Activated CD4-positive, alpha-beta T cell treated with anti-CD3 and anti-CD28 coated beads for 36 hours (primary cell): ENCODE measurements at places on chromosomes 6 and 20.
A peak's percentile ranks its signal among the peaks of the same experiment; 100 is the strongest.

DNA sequence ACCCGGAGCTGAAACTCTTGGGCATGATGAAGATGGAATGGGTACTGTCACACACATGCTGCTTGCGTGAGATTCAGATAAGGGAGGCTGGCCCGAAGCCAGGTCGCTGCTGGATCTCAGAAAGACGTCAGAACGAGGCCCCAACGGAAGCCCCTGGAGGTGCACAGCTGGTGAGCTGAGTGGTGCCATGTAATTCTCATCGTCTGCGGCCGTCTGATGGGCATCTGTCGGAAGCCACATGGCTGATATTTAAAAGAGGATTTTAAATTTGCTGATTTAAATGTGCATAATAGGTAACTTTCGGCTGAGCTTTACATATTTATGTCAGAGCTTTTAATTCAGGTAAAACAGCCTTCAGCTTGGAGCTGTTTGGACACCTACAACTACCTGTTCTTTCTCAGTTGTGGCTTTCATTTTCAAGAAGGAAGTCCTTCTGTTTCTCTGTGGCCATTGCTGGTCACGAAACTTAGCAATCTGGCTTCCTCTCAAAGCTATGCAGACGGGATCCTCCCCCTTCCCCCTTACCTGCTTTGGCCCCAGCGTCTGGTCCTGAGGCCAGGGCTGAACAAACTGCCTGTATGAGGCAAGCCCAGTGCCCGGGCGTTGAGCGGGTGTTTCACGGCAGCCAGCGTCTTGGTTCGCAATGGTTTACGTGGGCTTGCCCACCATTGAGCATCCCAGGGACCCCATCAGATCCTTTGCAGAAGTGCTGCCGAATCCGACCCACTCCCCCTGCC is 9.2 kb downstream of the SLCO4A1 start:
- peak; percentile 90 for DNase-seq

DNA sequence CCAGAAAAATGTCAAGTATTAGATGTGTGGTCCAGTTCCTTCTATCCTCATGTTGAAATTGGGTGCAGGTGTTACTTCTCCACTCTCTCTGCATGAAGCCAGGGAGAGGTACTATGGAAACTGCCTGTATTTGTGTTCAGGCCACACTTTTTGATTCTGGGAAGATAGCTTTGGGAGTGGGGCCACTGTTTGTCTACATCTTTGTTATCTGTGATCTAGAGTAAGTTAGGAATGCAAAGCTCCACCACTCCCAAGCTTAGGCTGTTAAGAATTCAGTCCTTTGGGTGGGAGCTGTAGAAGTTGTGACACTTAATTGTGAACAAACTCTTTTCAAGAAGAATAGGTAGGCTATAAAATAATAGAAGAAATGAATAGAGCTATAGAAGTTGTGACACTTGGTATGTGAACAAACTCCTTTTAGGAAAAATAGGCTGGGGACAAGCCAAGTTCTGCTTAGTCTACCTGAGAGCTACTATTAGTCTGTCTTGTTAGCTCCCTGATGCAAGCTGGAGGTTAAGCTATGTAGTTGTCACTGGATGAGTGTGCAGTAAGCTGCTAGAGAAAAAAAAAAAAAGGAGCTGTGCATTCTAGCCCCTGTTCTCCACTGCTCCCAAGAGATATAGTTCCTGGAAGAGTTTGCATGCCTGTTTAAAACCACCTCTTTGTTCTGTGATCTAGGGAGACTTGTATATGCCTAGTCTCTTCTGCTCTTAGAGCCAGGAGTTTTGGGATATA is 7.1 kb upstream of the GFRAL start:
- no peak for DNase-seq

GRCh38 chr6:35736253-35736894 is 458 bp upstream of the ARMC12 start:
- DNase-seq = peak; percentile 91

- no peak for DNase-seq
These were observed 727.6 kb downstream of the PTPRT start for GRCh38 chr20:42461965-42462593.

- DNase-seq = no peak
These were observed 860 bp downstream of the DEFB124 start for GRCh38 chr20:31474097-31474436.

- no peak for DNase-seq
These were observed 69.5 kb downstream of the ELOVL5 start for GRCh38 chr6:53279293-53279692.

GRCh38 chr20:40591119-40591518 is 97.9 kb downstream of the MAFB start:
- DNase-seq = no peak
